DMS153 (cell line): ENCODE measurements at places on chromosomes 4 and X.

- DNase-seq: peak; percentile 41
Measured at GRCh38 chrX:66728818-66729271, 90.0 kb upstream of the EDA2R start.

GRCh38 chrX:1412551-1413161, 20.7 kb upstream of the SLC25A6 start:
- DNase-seq: no peak

DNA sequence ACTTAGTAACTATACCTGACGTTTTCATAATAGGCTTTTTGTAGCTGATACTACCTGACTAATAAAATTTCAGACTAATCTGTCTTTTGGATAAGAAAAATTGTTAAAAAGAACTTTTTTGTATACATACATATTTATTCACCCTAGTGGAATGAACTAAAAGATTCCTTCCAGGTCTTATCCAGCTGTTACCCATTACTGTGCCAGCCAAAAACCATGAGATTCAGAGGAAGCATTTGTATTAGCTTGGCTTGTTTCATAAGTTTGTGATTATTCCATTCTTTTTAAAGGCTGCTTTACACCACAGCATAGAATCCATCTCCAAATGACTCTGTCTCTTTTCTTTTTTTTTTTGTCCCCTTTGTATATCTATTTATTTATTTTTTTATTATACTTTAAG, 149.4 kb downstream of the FAT4 start:
- no peak for DNase-seq

DNA sequence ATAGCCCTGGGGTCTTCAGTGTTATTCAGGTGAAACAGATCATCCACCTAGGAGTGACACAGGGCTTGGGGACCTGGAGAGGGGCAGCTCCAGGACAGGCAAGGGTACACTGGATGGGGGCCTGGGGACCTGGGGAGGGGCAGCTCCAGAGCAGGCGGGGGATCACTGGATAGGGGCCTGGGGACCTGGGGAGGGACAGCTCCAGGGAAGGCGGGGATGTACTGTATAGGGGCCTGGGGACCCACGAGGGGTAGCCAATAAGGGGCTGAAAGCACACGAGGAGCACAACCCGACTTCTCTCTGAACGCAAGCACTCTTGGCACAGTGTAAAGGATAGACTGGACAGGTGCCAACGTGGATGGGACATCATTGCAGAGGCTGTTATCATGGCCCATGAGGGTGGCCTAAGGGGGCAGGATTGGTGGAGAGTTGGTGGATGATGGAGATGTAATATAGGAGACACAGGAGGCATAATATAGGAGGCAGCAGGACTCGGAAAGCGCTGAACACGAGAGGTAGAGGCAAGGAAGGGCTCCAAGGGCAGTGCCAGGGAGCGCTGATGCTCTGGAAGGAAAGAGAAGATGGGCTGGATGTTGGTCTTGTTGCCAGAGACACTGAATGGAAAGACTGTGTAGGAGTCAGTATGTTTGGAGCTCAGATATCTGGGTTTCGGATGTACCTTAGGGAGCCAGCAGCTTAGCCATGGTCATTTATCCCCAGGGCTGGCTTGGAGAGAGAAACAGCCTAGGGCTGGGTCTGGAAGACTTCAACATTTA, 37.9 kb upstream of the FGFBP2 start:
- no peak for DNase-seq

DNA sequence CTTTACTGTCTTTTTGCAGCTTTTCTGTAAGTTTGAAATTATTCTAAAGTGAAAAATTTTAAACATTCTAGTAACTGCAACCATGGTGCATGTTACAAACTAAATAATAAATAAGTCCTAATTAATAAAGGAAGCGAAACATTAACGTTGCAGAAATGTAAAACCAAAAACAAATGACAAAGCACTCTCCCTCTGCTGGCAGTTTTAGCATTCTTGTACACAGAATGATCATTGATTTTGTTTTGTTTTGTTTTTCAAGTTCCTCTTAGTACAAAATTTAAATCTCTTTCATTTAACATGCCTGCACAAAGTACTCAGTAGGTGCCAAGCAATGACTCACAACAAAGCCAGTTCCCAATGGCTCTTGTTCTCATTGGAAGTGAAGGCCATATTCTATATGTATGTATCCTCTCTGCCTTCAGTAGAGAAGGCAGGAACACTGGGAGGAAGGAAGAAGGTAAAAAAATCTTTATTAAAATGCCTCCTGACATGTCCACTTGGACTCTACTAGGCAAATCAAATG, 13.7 kb upstream of the TMSB4X start:
- no peak for DNase-seq

DNA sequence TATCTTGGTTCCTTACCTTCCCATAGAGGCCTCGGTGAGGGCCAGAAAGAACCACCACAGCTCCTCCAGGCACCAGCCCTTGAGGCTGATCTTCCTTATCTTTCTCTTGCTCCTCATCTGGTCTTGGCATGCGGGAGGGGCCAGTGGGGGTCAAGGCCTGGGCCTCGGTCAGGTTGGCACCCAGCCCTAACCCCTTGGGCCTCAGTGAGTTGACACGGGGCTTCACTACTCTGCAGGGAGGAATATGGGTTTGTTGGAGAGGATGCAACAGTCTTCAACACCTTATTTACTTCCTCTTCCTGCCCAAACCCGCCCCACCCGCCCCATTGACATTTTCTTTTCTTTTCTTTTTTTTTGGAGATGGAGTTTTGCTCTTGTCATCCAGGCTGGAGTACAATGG, 6.0 kb downstream of the GPKOW start:
- DNase-seq: no peak

- no peak for DNase-seq
Measured at GRCh38 chr4:142707401-142707800, 138.7 kb downstream of the INPP4B start.

DNA sequence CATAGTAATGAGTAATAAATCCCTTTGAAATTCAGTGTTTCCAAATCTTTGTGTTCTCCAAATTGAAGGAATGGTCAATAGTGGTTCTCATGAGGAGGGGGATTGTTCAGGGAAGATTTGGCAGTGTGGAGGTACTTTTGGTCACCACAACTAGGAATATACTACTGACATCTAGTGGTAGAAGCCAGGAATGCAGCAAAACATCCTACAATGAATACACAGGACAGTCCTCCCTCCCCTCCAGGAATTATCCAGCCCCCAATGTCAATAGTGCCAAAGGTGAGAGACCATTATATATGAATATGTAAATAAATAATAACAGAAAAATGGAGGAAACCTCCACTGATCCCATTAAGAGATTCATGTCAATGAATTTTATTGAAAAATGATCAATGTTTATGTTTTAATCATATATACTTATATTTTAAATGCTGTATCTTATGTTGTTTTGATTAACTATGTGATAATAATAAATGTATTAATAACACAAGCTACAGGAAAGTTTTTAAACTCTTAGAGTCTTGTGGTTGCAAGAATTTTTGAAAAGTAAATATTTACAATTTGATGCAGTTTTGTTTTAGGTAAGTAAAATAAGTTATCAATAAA, 14.4 kb upstream of the FAM9A start:
- no peak for DNase-seq

DNA sequence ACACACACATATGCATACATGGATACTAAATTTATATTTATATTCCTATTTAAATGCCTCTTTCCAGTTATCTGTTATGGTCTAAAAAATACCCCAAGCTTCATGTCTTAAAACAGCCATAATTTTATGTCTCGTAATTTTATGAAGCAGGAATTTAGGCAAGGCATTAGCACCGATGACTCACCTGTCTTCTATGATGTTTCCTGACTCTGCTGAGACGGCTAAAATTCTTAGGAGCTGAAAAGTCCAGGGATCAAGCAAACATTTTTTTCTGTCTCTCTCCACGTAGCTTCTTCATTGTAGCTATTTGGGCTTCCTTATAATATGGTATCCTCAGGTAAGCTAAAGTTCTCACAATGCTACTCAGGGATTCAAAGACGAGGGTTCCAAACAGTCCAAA, 930.3 kb downstream of the STIM2 start:
- no peak for DNase-seq

GRCh38 chrX:118632862-118633261, 94.5 kb upstream of the IL13RA1 start:
- no peak for DNase-seq

DNA sequence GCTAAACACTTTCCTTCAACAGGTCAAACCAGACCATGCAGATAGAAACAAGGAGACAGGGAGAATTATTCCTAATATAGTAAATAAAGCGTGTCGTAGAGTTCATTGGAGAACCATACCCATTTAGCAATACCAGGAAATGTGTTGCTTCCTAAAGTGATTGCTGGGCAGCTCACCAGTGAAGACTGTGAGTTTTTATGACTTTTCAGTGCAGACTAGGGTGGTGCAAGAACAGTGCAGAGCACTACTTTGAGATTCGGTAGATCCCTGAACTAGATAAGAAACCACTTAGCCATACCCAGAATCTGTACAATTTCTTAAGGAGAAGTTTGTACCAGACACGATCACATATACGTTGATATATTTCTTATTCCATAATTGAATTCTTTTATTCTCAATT, 87.4 kb downstream of the EMCN start:
- DNase-seq: no peak

GRCh38 chrX:20240201-20240600, 26.5 kb downstream of the RPS6KA3 start:
- no peak for DNase-seq

DNA sequence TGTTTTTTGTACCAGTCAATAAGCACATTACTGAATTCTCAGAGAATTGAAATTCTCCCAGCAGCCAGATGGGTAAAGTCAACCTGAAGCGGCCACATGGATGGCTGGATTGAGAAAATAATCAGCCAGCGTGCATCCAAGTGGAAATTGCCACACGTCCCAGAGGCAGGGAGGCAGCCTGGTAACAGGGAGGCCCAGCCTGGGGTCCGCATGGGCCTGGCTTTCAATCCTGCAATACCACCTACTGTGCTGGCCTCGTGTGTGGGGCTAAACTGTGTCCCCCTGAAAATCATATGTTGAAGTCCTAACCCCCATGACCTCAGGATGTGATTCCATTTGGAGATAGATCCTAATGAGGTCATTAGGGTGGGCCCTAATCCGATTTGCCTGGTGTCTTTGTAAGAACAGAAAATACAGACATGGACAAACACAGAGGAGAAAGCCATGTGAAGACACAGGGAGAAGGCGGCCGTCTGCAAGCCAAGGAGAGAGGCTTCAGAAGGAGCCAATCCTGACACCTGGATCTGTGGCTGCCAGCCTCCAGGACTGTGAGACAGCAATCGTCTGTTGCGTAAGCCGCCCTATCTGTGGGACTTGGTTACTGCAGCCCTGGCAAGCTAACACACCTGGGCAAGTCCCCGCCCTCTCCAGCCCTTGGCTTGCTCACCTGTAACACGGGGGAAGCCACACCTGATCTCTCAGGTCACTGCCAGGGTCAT, 90.3 kb downstream of the JAKMIP1 start:
- DNase-seq: peak; percentile 5

GRCh38 chr4:143399113-143399949, 62.7 kb downstream of the GAB1 start:
- DNase-seq: peak; percentile 29

- DNase-seq: no peak
Measured at GRCh38 chrX:150602296-150602695, 33.9 kb downstream of the MTM1 start.

- no peak for DNase-seq
Measured at GRCh38 chrX:41796577-41796976, 72.6 kb downstream of the GPR82 start.

DNA sequence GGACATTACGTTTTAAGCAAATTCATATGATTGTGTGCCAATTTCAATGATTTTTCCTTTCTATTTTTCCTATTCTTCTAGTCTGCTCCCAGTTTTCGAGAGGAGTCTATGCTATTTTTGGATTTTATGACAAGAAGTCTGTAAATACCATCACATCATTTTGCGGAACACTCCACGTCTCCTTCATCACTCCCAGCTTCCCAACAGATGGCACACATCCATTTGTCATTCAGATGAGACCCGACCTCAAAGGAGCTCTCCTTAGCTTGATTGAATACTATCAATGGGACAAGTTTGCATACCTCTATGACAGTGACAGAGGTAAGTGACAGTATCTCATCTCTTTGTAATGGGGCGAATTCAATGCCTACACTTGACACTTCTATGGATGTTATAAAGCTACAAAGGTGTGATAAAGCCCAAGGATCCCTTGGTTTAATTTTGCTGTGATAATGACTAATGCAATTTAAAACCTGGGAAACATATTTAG, 83.0 kb downstream of the GRIA2 start:
- no peak for DNase-seq

GRCh38 chrX:152904151-152905080, 6.5 kb downstream of the ZNF185 start:
- DNase-seq: peak; percentile 26

GRCh38 chrX:1502241-1502640, 34.7 kb downstream of the P2RY8 start:
- DNase-seq: no peak

DNA sequence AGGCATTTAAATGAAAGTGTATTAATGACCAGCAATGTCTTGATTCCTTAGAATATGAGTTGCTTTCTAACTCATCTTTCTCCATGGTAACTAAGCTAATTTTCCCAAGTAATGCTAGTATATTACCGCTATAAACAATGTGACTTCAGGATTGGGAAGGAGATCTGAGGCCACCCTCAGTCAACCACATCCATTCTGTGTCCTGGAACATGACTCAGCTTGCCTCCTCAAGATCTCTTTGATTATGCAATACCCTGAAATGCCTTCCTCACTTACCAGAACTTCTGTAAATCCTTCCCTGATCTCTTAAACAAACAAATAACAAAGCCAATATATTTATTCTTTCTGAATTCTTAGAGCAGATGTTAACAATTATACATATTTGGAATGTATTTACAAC, 1495.5 kb downstream of the PCDH18 start:
- no peak for DNase-seq

- DNase-seq: no peak
Measured at GRCh38 chrX:45140812-45141211, 59.9 kb downstream of the DIPK2B start.

- no peak for DNase-seq
Measured at GRCh38 chr4:88998891-88999290, 58.1 kb downstream of the FAM13A start.

GRCh38 chr4:105126311-105127169, 20.1 kb upstream of the TET2 start:
- no peak for DNase-seq

GRCh38 chrX:96182366-96182765, 502.3 kb upstream of the DIAPH2 start:
- DNase-seq: no peak

DNA sequence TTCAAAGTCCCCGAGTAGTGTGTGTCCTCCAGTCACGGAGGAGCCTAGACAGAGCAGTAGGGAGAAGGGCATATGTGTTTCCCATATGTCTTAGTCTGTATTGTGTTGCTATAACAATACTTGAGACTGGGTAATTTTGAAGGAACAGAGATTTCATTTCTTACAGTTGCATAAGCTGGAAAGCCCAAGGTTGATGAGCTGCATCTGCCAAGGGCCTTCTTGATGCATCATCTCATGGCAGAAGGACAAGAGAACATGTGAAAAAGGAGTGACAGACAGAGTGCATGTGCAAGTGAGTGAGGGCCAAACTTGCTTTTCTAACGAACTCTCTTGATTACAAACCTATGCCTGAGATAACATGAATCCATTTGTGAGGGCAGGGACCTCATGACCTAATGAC, 243.4 kb downstream of the ARHGAP10 start:
- no peak for DNase-seq
